IPS DF 6.9 (cell line): ENCODE measurements at places on chromosomes 3 and 15.

DNA sequence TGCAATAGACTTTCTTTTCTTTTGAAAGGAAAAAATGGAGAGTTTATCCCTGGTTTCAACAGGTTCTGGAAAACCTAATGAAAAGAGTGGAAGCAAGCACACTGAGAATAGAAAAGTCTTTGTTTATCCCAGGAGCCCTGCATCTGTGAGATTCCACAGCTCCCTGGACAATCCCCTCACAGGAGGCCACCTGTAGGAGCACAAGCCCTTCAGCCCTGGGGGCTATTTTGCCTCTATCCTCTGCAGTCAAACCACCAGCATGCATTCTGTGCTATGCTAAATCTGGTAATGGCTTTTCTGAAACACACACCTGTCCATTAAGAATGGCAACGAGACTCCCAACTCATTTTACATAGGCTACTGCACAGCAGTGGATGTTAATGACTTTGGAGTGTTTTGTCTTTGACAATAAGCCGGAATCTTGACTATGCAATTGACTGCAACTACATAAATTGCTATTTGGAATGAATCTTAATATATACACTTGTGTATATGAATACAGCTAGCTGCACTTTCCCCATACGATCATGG lies 369.4 kb downstream of the NR2F2 start:
- peak; percentile 27 for DNase-seq

GRCh38 chr3:124126436-124127023 lies 134.6 kb upstream of the ROPN1 start:
- no peak for DNase-seq

DNA sequence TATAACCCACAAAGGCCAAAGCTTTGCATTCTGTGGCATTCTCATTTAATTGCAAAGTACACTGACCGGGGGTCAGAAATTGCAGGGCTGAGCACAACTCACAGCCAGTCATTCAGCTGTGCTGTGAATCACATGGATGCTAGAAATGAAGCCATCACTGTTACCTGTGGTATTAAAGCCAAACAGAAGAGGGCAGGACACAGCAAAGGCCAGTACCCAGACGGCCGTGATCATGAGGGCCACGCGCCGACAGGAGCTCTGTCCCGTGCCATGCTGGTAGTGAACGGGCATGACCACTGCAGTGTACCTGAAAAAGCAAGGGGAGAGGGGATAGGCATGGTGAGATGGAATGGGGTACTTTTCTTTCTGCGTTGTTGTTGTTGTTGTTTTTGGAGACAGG lies 31.6 kb downstream of the DRD3 start:
- DNase-seq: no peak

GRCh38 chr15:74799255-74799855 lies 13.3 kb upstream of the LMAN1L start:
- no peak for DNase-seq

DNA sequence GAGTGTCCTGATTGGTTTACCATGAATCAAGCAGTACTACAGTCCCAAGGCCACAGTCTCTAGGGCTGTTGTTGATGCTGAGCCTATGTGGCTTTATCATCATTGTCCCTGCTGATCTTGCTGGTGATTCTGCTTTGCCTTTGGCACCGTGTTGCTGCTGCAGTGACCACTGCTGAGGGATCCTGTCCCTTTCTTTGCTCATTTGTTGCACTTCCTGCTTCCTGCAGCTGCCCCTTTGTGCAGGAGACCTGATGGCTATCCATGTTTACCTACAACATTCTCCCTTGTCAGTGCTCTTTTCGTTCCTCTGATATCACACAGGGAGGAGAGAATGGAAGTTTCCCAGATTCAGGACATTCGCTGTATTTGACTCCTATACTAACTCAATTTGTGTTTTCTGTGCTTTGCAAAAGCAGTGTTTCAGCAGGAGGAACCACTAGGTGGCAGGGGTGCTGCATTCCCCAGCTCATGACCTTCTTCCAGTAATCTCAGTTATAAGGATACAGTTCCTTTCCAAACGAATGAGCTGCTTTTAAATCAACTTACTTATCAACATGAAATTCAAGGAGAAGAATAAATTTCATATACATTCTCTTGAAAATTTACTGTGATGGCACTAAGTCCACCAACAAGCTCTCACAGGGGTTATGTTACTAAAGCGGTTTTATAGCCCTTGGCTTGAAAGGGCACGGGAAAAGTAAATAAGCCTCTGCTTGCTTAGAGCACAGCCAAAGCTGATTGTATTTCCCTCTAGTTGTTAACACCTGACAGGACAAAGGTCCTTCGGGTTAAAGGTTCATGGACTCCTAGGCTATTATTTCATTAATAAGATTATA lies 9.7 kb upstream of the THUMPD3 start:
- peak; percentile 57 for DNase-seq

GRCh38 chr3:104154896-104155295 lies 1211.8 kb upstream of the ALCAM start:
- DNase-seq: no peak

DNA sequence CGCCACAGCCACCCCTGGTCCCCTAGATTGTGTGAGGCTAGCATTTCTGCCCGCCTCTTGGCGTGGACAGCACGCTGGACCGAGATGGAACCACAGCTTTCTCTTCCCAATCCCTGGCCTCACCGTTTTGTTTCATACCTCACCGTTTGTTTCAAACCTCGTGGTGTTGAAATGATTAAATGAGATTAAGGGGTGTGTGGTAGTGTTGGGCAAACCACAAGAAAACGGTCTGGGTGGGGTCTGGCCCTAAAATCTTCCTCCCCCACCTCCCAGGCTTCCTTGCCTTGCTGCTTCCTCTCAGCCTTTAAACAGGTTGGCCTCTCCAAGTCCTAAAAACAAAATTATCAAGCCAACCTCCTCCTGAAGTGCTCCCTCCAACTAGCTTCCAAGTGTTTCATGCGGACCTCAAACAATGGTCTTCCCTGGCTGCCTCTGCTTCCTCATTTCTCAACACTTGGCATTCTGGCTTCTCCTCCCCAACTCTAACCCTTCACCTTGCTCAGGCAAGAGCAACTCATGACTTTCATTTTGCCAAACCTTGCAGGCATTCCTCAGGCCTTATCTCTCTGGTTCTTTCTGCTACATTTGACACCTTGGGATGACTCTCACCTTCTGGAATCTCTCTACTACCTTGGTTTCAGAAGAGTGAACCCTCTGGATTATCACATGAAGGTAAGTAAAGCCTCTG lies 1.4 kb upstream of the ATP13A3 start:
- DNase-seq: no peak

- DNase-seq: no peak
These were observed 92.3 kb downstream of the FRMD5 start for GRCh38 chr15:44102675-44103254.

- no peak for DNase-seq
These were observed 112.4 kb downstream of the ABI3BP start for GRCh38 chr3:100880845-100881244.

DNA sequence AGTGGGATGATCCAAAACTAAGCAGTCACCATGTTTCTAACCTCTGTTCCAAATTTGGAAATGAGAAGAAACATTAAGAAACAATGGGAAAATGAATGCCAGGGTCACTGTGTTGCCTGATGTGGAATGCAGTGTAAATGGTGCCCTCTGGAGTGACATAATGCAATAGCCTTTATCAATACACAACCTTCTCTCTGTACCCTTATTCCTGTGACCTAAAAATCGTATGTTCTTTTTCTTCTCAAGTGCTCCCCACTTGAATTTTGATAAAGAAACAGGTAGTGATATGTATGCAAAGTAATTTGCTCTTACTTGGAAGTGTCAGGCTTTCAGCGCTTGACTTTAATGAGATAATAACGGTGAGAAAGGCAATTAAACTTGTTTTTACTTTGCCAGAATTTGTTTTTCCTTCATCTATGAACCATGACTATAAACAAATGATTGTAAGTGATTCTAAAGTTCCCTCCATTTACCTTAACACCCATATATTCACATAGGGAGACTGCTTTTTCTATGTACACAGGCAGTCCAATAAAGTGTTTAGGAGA lies 145.8 kb upstream of the THRB start:
- DNase-seq: no peak

DNA sequence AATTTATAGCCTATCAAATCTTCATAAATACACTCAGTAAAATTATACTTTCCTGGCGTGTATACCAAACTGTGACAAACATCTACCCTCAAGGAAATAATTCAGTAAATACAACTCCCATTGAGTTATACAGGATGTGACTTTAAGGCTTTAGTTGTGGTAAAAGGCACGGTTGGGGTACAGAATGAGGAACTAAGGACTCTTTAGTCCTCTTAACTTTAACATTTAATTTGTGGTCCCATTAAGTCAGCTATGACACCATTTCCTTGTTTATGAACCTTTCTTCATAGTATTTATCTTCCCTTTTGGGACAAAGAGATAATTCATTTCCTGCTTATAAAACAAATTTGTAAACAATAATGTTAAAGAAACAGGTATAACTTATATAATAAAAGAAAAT lies 30.2 kb downstream of the IFT80 start:
- no peak for DNase-seq

DNA sequence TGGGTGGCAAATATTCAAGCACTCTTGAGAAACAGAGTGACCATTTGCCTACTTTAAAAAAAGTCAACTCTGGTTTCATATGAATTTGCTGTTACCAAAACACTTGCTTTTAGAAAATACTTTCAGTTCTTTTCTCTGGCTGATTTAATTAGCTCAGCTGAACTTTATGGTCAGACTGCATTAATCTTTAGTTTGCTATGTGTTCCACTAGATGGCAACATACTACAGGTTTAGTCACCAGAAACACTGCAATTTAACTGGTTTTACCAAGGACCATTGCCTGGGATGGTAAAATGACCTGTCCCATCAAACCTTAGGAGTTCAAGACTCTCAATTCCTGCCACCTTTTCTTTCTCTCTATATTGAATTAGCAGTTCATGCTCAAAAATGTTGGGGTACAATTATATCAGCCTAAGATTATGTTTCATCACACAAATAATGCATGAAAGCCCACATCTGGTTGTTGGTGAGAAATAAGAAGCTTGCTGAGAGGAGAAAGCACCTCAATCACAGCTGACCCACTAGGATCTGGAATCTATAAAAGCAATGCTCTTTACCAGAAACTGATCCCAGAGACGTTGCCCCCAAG lies 14.2 kb downstream of the EIF4E3 start:
- DNase-seq: no peak

GRCh38 chr3:52238761-52239701 lies at the start of gene TWF2:
Gene TWF2 (minus strand): TSS chr3:52239158. CDS start chr3:52239016, 142 bp downstream.
- no peak for DNase-seq

GRCh38 chr3:128879991-128880390 lies 571 bp downstream of the ACAD9 start:
- DNase-seq: no peak

DNA sequence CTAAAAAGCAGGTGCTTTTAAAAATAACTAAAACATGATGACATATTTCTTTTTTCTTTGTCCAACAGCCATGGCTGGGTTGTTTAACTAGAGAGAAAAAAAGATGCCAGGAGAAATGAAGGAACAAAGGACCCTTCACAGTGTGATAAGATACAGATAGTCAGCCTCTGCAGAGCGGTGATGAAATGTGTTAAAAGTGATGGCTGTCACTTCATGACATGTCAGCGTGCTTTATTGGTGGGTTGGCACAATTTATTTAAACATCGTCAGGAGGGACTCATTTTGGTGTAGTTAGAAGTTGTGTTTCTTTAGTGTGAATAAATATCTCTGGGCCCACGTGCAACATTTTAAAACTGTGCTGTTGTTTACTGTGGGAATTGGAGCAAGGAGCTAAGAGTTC lies 887.4 kb upstream of the CFAP20DC start:
- DNase-seq: no peak

GRCh38 chr15:51917493-51917892 lies 54.1 kb downstream of the LEO1 start:
- DNase-seq: no peak

- DNase-seq: no peak
These were observed 45.1 kb upstream of the PLXND1 start for GRCh38 chr3:129651435-129652202.

- no peak for DNase-seq
These were observed 3.0 kb downstream of the MFGE8 start for GRCh38 chr15:88909956-88910831.

- DNase-seq: no peak
These were observed 33.2 kb upstream of the ZNF710 start for GRCh38 chr15:89967881-89968280.

- DNase-seq: no peak
These were observed 1139.0 kb downstream of the ROBO2 start for GRCh38 chr3:78178740-78179363.

DNA sequence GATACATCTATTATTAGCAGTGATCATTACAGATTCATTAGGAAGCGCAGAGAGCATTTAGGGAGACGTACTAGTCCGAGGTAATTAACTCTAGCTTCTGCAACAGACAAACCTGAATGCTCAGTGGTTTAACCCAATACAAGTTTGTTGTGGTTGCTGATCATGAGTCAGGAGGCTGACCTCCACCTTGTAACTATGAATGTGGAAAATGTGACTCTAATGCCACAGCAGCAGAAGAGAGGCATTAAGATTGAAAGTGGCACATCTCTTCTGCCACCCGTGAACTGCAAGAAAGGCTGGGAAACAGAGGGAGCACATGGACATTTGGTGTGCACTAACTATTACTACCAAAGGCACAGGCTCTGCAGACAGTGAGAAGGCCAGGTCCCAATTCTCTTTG lies 71.2 kb upstream of the C3orf80 start:
- no peak for DNase-seq

GRCh38 chr3:59818919-59819300 lies 769.1 kb upstream of the CFAP20DC start:
- no peak for DNase-seq

GRCh38 chr3:123330441-123330991 lies 118.4 kb downstream of the ADCY5 start:
- DNase-seq: no peak

- DNase-seq: no peak
These were observed 232.8 kb upstream of the MRPL3 start for GRCh38 chr3:131735544-131735943.

- no peak for DNase-seq
These were observed 72.0 kb upstream of the LRTM1 start for GRCh38 chr3:54999811-55000210.

DNA sequence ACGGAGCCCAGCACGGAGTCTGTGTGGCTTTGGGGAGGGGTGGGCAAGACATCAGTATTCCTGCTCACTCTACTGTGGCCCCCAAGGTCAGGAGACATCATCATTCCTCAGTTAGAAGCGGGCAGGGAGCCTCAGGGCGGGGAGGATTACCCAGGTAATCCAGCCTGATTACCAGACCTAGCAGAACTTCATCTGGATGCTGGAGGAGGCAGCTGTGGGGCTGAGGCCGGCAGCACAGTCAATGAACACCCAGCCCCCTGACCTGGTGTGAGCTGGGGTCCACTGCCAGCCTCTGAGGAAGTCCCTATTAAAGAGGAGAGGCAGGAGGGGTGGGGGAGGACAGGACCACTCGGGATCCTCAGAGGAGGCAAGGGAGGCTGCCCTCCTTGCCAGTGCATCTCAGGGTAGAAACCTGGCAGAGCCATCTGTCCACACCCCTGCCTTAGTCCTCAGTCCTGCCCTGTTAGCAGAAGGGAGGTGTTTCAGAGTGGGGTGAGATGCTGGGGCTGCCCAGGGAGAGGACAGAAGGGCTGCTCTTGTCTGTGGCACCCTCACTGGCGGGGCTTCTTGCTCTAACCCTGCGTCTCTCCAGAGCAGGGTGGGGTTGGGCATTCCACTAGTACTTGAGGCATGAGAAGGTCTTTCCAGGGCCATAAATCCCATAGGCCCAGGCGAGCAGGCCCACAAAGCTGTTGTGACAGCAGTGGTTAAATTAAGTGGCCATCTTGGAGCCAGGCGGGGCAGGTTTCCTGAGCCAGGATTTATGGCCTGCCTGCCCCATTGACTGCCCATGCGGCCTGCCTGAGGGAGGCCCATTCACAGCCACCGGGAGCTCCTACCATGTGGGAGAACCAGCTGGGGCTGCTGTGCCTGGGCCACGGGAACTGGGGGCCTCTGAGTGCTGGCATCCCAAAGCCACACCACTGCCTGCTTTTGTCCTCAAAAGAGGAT lies 82.1 kb downstream of the LINGO1 start:
- DNase-seq: no peak
